ENCODE measurements at places on chromosomes 1 and 21. TPM values are rescaled to one million over a fixed set of nuclear protein-coding genes. Genes with fewer than 3 reads are reported as not detected.

- no peak for DNase-seq
These were observed 19.2 kb downstream of the IER5 start for GRCh38 chr1:181107711-181108110.

GRCh38 chr1:50109647-50110075 lies 941 bp downstream of the ELAVL4 start:
- DNase-seq: no peak

IL24 gene
- not detected for total RNA-seq

DNA sequence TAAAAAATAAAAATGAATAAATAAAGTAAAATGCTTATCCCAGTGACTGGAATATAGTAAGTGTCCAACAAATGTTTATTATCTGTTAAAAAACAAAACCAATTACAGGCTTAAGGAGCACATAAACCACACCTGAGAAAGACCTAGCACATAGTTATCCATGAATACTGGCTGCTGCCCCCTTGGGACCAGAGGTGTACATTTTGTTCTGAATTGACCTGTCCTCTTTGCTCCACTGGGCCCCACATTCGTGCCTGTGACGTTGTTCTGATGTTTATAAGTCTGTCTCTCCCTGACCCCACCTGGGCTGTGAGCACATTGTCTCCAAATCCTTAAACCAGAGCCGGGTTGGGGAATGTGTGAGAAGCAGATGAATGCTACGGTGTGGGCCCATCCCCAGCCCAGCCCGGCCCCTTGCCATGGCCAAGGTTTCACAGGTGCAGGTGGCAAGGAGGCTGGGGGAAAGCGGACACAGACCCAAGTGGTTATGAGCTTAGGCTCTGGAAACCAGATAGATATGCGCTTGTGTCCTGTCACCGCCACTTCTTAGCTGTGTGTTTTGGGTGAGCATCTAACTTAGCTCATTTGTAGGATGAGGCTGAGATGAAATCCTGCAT lies 29.1 kb downstream of the OPRD1 start:
- no peak for DNase-seq

AMY1C gene
- not detected for total RNA-seq

DNA sequence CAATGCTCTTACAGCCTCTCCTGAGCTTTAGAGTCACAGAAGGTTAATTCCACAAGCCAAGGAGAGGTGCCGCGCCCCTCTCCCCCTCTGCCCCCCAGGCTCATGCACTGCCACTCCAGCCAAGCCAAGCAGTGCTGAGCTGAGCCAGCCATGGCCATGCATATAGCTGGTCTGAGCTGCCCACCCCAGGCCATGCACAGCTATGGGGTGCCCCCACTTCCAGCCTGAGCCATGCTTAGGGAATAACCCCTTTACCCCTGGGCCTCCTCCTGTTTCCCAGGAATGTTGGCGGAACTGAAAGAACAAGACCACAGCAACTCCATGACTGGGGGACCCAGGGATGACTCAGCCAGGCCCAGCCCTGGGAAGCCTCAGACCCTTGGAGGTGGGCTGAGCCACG lies 34.0 kb upstream of the MAGOH start:
- no peak for DNase-seq

GRCh38 chr1:181485287-181486097 lies 2.2 kb downstream of the CACNA1E start:
- no peak for DNase-seq

DNA sequence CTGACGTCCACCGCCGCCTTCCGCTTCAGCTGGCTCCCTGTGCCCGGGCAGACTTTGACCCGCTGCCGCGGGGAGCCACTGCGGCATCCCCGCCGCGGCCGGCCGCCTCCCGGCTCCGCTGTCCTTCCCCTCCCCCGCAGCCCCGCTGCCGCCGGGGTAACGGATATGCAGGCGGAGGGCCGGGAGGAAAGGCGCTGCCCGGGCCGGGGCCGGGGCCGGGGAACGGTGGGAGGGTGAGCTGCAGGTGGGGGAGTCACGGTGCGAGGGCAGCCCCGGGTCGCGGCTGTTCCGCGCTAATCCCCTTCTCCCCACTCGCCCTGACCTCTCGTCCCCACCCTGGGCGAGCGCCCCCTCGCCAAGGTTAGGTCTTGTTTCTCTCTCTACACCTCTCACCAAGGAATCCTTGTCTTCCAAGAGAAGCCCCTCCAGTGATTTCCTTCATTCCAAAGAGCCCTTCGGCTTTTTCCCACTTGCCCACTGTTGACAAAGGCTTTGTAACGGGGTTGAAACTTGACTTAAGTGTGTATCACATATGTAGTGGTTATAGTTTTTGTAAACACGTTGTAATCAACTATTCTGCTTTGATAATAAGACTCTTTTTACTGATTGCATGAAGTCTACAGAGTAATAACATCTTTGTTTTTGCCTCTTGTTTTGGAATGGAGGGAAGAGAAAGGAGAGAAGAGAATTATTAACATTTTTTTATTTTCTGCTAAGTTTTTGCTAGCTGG lies 669 bp downstream of the XPR1 start:
- peak; percentile 69 for DNase-seq

- no peak for DNase-seq
These were observed 32.9 kb upstream of the ATP2B4 start for GRCh38 chr1:203593723-203594122.

DNA sequence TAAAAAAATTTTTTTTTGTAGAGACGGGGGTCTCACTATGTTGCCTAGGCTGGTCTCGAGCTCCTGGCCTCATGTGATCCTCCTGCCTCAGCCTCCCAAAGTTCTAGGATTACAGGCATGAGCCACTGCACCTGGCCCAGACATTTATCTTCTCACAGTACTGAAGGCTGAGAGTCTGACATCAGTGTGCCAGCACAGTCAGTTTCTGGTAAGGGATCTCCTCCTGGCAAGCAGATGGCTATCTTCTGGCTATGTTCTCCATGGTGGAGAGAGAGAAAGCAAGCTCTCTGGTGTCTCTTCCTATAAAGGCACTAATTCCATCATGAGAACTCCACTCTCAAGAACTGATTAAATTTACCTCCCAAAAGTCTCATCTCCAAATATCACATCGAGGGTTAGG lies 57.8 kb upstream of the C1orf185 start:
- DNase-seq: no peak

DNA sequence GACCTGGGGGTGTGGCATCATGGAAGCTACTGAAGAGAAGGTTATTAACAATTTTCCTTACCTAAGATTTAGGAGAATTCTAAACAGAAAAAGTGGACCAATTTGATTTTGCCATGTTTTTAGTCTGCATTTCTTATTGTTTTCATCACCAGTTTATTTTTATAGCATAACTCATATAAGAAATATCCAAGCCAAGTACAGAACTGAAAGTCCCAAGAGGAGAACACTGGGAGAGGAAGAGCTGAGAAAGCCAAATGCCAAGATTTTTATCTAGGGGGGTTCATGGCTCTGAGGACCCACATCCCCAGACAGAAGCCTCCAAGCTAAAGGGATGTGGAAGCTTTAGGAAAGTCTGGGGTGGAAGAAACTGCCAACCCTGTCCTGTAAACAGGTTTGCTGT lies 109.4 kb upstream of the DUSP10 start:
- no peak for DNase-seq

DNA sequence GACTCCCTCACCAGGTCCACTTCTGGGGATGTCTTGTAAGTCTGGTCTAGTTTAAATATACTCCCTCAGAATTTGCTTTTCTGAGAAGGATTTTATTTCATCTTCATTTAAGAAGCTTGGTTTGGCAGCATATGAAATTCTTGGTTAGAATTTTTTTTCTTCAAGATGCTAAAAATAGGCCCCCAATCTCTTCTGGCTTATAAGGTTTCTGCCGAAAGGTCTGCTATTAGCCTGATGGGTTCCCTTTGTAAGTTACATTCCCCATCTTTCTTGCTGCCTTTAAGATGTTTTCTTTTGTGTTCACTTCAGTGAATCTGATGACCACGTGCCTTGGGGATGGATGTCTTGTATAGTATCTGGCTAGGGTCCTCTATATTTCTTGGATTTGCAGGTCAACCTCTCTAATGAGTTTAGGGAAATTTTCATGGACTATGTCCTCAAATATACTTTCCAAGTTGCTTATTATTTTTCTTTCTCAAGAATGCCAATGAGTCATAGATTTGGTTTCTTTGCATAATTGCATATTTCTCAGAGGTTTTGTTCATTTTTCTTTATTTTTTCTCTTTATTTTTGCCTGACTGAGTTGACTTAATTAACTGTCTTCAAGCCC lies 19.4 kb downstream of the TCP10L start:
- no peak for DNase-seq

- no peak for DNase-seq
These were observed 176.3 kb upstream of the POU3F1 start for GRCh38 chr1:38222891-38223290.

DNA sequence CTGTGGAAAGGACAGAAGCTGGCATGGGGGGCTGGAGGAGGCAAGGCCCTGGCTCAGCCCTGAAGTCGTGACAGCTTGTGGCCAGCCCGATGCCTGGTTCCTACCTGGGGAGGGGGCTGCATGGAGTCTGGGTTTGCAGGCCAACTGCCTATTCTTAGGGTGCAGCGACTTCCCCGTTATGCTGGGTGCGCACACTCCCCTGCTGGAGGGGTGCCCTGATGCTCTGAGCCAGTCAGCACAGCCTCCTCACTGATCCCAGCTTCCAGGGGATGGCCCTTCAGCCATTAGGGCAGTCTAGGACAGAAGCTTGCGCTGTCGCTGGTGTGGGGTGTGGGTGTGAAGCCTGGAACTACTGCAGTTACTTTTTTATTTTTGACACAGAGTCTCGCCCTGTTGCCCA lies 30.0 kb upstream of the SLC19A1 start:
- no peak for DNase-seq

BSDC1 gene
- total RNA-seq: 43.8 TPM

DNA sequence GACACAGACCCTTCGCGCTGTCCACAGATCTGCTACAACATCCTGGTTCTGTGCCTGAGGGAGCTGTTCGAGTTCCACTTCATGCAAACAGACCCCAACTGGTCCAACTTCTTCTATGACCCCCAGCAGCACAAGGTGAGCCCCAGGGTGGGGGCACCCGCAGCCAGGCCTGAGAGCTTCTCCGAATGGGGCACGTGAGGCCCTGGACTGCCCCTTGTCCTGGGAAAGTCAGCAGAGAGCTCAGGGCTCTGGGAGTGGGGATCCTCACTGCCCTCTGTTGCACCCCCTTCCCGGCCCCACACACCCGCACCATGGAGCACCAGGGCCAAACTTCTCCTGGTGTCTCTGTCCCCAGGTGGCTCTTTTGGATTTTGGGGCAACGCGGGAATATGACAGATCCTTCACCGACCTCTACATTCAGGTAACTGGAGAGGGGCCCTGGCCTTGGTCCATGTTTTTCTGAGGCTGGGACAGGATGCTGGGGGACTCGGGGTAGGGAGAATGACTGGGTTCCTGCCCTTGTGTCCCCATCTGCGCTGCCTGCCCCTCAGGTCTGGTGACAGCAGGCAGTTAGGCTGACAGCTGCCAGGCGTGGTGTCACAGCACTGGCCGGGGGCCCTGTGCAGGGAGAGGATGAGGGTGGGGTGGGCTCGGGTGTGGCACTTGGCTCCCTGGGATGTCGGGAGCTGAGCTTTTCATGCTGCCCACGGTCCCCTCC lies 44.6 kb downstream of the COQ8A start:
- no peak for DNase-seq

SYPL2 gene
- total RNA-seq: 12.3 TPM

SELE gene
- 3.6 TPM for total RNA-seq

DNA sequence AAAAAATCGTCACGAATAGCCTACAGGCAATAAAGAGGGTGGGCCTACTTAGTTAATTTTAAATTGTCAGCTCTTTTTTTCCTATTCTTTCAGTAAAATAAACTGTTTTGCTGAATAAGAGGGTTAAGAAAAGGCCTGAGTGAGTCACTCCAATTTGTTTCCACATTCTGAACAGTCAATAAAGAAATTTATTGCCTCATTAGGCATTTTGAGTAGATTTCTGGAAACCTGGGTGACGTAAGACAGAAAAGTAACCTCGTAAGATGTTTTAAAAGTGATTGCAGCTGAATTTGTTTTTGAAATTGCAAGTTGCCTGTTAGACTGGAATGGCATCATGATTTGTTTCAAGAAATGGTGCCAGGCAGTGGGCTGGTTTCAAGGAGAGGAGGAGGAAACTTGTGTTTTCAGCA lies 439.3 kb downstream of the USP25 start:
- DNase-seq: no peak

CAPN9 gene
- 0.18 TPM for total RNA-seq

ADCY10 gene
- 0.21 TPM for total RNA-seq

VSIG8 gene
- not detected for total RNA-seq

DNA sequence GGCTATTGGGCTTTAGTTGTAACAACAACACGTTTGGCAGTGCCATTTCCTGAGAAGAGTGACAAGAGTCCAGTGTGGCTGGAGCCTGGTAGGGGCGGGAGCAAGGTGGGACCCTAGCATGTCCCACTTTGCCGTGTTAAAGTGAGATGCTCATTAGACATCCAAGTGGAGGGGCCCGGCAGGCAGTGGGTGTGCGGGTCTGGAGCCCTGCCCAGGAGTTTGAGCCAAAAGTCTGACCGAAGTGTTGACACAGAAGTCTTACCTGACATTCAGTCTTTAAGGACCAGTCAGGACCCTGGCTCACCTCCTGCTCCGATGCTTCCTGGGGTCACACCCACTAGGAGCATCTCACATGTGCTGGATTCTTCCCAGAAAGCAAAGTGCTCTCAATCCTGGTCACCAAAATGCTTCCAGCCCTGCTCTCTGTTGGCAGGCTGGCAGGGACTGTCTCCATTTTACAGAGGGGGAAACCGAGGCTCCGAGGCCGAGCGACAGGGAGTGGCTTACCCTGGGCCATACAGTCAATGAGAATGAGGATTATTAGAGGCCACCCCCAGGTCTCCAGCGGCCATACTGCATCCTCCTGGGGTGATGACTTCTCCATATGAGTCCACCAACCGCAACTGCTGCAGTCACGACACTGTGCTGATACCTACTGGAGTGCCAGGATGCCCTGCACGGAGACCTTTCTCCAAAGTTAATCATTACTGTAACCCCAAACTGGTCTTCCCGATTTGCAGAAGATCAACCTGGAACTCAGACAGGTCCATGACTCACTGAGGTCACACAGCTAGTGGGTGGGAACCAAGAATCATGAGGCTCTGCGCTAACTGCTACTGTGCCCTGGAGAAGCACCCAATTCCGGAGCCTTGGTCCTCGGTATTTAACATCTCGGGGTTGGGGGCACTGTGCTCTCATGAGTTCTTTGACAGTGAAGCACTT lies 112.7 kb downstream of the PRDM2 start:
- no peak for DNase-seq

DNA sequence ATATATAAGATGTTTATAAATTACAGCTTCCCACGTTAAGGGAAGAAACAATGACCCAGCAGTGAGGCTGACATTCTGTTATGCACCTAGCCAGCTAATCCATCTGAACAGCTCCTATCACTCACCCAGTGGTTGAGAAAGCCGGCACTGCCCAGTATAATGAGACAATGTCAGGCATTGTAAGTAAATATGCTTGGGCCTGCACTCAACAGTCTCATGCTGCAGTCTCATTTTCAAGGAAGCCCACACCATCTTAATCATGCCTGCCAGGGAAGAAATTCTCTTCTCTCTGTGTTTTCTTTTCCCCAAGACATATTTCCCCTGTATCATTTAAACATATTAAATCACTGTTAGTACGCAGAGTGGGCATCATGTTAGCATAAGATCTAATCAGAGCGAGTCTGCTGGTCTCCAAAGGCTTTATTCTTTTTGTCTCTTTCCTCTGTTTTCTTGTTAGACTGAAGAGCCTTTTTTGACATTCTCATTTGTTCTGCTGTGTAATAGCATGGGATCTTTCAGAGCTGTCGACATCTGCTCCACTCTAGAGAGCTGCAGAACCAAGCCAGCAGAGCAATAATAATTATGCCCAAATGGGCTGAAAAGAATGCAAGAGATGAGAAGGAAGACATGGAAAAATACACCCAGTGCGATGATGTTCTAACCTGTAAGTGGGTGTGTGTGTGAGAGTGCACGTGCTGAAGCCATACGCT lies 67.6 kb upstream of the SLC22A15 start:
- no peak for DNase-seq

GRCh38 chr1:19918057-19918456 lies 5.4 kb downstream of the PLA2G2E start:
- peak; percentile 85 for DNase-seq

TAL1 gene
- 4.0 TPM for total RNA-seq

Data from left cardiac atrium (tissue), 4 donors.